ENCODE measurements at places on chromosomes 6 and 20.

GRCh38 chr20:63562461-63563224 is 8.7 kb downstream of the FNDC11 start:
- DNase-seq: no peak

DNA sequence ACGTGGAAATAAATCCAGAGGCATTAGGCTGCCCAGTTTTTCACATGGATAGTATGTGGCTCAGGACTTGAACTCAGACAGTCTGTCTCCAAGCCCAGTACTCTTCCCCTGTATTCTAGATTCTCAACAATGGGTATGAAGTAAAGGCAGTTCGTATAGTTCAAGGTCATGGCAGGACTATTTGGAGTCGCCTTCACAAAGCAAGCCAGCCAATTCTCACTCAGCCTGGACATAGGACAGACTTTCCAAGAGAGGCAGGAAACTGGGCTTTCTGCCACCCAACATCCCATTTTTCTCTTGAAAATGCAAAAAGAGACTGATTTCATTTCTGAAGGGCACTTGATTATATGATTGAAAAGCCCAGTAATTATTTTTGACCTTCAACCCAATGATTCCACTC is 111.0 kb downstream of the EDN1 start:
- no peak for DNase-seq

DNA sequence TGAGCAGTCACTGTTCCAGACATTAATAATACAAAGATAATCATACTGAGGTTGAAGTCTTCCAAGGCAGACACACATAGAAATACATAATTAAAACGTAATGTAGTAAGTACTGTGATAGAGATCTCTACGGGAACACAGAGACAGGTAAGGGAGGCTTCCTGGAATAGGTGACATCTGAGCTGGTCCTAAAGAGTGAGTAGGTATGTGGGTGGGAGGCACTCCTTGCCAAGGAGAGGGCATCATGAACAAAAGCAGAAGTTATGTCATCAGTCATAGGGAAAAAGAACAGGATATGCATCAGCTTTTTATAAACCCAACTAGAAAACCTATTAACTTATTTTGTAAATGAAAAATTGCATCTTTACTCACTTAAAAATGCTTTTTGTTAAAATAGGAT is 110.0 kb downstream of the MAP7 start:
- no peak for DNase-seq

- no peak for DNase-seq
Observed at GRCh38 chr6:163092876-163093275, 321.6 kb upstream of the QKI start.

DNA sequence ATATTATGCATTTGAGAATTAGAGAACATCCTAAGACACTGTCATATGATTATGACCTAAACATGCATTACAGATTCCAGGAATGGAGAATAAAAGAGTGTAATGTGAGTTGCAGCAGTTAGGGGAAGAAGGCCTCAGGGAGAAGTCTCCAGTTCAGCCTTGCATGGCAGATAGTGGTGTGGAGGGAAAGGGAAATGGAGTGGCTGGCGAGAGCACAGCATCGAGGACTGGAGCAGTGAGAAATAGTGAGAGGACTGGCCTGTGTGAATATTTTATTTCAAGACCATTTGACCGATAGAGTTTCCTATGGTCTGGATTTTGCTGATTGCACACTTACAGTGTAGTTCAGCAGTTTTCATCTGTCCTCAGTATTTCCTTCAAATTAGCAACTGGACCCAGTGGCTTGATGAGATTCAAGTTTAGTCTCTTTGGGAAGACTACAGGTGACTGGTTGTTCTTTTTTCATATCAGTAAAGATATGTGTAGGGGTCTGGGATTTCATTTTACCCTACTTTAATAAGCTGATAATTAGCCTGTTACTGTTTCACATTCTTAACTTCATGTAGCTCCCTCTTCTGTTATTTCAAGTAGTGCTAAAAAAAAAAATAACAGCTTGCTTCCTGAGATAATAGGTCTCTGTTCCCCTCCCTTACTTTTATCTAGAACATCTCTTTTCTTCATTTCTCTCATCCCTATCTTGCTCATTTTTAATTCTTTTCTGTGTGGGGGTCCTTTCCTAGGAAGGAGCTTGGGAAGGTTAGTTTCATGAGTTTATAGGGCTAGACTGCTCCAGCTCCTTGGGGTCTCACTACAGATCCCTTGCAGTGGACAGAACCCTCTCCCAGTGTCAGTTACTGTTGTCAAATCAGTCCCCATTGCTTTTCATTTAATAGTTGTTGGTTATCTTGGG is 27.9 kb downstream of the BLTP3A start:
- DNase-seq: no peak

GRCh38 chr20:3678856-3679720 is 2.7 kb downstream of the ADAM33 start:
- no peak for DNase-seq

DNA sequence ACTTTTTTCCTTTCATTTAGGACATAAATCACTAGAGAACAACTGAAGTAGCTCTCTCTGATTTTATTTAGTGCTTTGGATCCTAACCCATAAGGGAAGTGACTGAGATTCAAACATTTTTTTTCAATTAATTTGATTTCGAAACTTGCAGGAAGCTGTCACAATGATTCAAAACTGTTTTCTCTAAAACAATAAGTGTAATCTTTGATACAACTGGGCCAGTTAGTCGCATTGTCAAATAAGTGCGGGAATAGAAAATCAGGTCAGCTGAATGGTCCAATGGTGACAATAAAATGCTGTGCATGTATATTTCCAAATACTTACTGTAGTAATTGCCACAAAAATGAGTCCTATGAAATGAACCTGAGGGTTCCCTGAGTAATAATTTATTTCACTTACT is 930.8 kb downstream of the TFAP2A start:
- no peak for DNase-seq

DNA sequence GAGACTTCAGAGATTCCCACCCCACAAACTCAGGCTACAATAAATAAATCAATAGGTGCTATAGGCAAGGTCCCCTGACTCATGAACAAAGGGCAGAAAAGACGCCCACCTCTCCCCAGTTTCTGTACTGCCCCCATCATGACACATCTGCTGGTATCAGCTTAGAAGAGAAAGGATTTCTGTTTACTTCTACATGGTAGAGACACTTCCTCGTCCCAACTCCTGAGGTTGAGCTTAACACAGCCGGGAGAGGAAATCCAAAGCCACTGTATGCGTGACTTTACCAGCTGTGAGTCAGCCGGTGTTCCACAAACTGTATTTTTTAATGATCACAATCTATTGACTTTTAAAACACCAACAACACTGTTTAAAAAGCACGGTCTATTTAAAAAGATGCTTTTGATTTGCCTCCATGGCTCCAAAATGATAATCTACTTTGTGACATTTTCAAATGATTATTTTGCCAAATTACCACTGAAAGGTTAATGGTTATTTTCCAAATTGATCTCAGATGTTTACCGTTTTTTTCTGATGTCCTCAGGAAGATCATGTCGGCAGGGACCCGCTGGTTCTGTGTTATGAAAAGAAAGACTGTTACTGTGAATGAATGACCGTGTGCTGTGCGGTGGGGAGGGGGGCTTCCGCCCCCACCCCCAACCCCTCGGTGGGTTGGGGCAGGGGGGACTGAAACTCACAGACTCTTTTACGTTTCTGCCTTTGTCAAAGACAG is 72.5 kb downstream of the ATP9A start:
- no peak for DNase-seq

- DNase-seq: peak; percentile 40
Observed at GRCh38 chr20:63223121-63223825, 7.3 kb upstream of the YTHDF1 start.

GRCh38 chr20:32206760-32207625 is 550 bp downstream of the PLAGL2 start:
- DNase-seq: no peak

DNA sequence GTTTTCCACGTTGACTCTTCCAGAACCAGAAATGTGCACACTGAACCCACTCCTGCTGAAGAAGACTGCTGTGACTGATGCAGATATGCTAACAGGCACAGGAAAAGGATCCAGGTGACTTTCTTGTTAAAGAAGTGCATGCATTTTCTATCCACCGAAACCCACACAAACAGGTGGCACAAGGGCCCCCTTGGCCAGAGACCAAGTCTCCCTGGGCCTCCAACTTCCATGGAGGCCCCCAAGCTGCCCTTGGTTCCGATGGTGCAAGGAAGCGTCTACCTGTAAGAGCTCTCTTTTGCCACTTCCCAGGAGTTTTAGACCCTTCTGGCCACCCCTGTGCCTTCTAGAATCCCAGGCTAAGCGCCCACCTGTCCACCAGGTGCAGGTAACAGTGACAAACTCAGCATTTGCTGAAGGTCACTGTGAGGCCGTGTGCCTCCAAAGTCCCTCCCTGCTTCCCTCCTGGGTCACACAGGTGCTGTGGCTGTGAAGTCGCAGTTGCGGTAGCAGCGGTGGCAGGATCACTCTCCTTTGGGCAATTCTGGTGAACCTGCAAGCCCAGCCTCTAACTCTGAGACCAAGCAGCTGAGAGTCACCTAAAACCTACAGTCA is 134.8 kb downstream of the PXDC1 start:
- no peak for DNase-seq

DNA sequence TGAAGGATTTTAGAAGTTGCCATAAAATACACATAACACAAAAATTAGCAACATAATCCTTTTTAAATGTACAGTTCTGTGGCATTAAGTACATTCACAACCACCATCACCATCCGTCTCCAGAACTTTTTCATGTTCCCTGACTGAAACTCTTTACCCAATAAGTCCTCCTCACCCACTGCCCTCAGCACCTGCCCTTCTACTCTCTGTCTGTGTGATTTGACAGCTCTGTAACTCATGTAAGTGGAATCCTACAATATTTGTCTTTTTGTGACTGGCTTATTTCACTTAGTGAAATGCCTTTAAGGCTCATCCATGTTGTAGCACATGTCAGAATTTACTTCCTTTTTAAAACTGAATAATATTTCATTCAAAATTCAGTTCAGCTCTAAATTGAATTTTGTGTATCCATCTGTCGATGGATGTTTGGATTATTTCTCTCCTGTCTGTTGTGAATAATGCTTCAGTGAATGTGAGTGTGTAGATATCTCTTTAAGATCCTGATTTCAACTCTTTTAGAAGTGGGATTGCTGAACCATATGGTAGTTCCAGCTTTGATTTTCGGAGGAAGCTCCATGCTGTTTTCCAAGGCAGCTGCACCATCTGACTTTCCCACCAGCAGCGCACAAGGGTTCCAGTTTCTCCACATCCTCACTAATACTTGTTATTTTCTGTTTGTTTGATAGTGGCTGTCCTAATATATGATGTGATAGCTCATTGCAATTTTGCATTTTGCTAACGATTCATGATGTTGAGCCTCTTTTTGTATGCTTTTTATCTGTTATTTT is 4.2 kb downstream of the ENTPD6 start:
- DNase-seq: no peak

- no peak for DNase-seq
Observed at GRCh38 chr6:149079911-149080491, 237.5 kb upstream of the TAB2 start.

DNA sequence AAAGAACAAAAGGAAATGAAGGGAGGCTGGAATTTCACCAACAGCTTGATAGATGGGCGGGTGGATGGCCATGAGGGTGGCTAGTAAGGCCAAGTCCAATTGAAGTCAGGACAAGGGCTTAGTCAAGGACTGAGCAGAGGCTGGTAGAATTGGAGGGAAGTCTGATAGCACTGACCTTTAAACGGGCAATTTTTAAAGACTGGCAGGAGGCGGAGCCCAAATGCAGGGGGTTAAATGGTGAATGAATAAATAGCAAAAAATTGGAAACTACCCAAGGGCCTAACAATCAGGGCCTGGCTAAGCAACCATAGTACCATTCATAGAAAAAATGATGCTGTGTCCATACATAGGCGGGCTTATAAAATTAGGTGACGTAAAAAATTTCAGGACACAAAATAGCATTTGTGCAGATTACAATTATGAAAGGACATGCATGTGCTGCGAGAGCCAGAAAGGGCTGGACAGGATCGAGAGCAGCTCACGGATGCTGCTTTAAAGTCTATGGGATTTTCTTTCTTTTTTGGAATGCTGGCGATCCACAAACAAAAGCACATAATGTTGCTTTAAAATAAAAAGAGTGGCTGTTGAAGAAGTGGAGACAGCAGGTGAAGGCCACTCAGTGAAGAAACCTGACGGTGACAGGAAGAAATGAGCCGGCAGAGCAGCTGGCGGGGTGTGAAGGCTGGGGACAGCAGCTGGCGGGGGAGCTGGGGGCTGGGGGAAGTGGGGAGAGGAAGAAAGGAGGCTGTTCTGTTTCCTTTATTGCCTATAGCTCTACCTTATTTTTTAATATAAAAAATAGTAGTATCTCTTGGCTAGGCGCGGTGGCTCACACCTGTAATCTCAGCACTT is 42.8 kb upstream of the TAF8 start:
- DNase-seq: no peak

GRCh38 chr6:19655744-19656143 is 181.4 kb upstream of the ID4 start:
- no peak for DNase-seq

DNA sequence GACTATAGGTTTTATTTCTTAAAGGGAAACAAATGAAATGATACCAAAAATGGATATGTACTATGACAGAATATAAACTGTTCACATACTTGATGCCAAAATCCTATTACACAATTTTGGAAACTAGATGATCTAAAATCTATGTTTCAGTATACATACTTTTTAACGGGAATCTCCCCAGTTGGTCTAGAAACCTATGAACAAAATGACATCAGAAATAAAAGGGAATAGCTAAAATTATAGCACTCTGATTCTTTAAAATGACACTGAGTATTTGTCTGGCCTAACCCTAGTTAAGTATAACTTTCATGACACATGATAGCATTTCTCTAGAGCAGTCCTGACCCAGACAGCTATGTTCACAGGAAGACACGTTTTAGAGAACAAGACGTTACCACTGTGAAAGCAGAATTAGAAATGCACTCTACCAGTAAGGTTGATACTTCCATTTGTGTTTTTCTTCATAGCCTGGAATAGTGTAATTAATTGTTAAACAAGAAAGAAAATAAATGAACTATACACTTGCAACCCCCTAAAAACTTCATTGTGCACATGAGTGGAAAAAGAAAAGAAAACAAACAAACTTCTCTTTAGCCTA is 3.3 kb downstream of the OSER1 start:
- no peak for DNase-seq

- DNase-seq: peak; percentile 61
Observed at GRCh38 chr20:48823960-48824498, 3.8 kb downstream of the PREX1 start.

GRCh38 chr6:35449287-35449881 is 2.8 kb upstream of the FANCE start:
- no peak for DNase-seq

DNA sequence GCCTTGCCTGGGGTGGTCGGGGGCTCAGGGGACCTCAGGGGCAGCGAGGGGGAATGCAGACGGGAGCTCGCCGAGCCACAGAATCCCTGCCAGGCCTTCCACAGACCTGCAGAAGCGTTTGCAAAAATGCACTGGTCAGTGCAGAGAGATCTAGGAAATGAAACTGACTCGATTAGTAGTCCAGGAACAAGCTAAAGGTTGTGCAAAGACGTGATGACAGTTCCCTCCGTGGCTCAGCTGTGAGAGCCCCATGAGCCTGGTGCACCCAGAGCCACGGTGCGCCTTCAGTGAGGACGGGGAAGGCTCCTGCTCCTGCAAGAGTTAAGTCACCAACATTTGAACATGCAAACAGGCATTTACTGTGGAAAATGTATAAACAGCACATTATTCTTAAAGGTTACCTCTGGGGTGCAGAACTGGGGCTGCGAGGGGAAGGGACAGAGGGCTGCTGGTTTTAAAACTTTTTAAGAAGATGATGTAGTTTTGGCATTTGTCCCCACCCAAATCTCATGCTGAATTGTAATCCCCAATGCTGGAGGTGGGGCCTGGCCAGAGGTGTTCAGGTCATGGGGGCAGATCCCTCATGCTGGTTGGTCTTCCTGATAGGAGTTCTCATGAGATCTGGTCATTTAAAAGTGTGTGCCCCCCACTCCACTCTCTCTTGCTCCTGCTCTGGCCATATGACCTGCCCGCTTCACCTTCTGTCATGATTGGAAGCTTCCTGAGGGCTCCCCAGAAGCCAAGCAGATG is 147.3 kb downstream of the DLL1 start:
- no peak for DNase-seq

All from stimulated activated CD4-positive, alpha-beta T cell treated with anti-CD3 and anti-CD28 coated beads, Interleukin-12 subunit alpha, Interleukin-12 subunit beta, amount 100 ng/mL, for 48 hours (primary cell).